T-cell (primary cell): ENCODE measurements at places on chromosomes 7 and 10. TPM values are rescaled to one million over a fixed set of nuclear protein-coding genes. Genes with fewer than 3 reads are reported as not detected.

GRCh38 chr10:110972231-110973134, 53.1 kb downstream of the SHOC2 start:
- no peak overlapping the region for H3K4me3 ChIP-seq
- no peaks in the 10 kb centered on the region for H3K36me3 ChIP-seq
- no peaks in the 10 kb centered on the region for H3K27me3 ChIP-seq
- peaks cover 2% of the 10 kb centered on the region for H3K4me1 ChIP-seq
- H3K27ac ChIP-seq: no peak overlapping the region

DNA sequence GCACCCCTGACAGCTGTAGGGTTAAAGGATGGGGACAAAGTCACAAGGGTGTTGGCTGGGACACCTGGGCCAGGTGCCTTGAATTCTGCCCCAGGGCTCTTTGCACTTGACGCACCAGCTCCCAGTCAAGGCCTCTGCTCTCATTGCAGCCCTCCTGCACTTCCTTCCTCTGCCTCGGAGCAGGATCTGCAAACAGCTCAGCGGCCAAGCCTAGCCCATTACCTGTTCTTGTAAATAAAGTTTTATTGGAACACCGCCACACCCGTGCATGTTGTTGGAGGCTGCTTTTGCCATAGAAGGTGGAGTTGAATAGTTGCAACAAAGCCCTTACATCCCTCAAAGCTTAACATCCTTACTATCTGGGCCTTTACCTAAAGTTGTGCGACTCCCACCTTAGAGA, 483.8 kb upstream of the FOXK1 start:
- no peak for DNase-seq
- no peak overlapping the region for H3K4me3 ChIP-seq
- H3K36me3 ChIP-seq: no peaks in the 10 kb centered on the region
- no peaks in the 10 kb centered on the region for H3K4me1 ChIP-seq
- H3K27me3 ChIP-seq: no peaks in the 10 kb centered on the region

GRCh38 chr10:49338604-49339003, 39.6 kb downstream of the C10orf71 start:
- no peaks in the 10 kb centered on the region for H3K36me3 ChIP-seq
- no peak overlapping the region for H3K4me3 ChIP-seq
- no peaks in the 10 kb centered on the region for H3K27me3 ChIP-seq
- H3K4me1 ChIP-seq: peaks cover 8% of the 10 kb centered on the region
- DNase-seq: no peak
- H3K27ac ChIP-seq: no peak overlapping the region

DNA sequence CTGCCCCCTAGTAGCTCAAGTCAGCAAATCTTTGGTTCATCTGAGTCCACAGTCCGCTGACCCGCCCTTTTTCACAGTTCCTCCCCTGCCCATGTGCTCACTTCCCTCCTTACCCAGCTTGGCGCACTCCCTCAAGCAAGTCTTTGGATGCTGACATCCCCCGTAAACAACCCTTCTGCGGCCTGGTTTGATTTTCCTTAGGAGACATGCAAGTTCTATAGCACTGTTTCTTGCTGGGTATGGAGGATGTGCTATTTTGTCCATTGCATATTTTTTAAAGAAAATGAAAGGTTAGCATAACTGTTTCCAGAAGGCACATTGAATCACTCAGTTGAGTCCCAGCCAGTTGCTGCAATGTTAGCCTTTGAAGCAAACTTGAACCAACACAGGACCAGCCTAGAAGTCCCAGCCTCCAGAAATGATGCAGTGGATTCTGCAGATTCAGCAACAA, 38.2 kb downstream of the HTRA1 start:
- H3K27ac ChIP-seq: no peak overlapping the region
- DNase-seq: no peak
- no peak overlapping the region for H3K4me3 ChIP-seq
- no peaks in the 10 kb centered on the region for H3K36me3 ChIP-seq
- H3K27me3 ChIP-seq: peaks cover 10% of the 10 kb centered on the region
- H3K4me1 ChIP-seq: no peaks in the 10 kb centered on the region

DNA sequence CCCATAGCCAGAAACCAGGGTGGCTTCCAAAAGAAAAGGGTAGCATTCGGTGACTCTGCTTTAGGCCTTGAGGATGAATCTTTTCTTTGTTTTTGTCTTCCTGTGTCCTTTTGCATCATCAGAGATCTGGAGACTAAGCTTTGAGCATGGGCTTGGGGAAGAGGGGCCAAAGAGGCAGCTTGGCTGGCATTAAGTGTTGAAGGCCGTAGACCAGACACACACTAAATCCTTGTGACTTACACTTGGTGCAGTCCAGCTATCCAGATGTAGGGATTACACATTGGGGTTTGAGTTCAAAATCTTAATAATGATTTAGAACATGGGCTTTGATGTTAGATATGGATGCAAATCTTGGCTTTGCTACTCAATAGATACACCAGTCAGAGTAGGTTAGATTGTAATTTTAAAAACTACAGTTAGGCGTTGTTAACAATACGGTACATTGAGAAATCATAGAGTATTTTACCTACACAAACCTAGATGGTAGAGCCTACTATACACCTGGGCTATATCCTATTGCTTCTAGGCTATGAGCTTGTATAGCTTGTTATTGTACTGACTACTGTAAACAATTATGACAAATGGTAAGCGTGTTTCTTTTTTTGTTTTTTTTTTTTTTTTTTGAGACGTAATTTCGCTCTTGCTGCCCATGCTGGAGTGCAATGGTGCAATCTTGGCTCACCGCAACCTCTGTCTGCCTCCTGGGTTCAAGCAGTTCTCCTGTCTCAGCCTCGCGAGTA, 3.5 kb downstream of the SEPTIN7 start:
- DNase-seq: no peak
- H3K27ac ChIP-seq: no peak overlapping the region
- no peaks in the 10 kb centered on the region for H3K36me3 ChIP-seq
- H3K27me3 ChIP-seq: no peaks in the 10 kb centered on the region
- H3K4me1 ChIP-seq: peaks cover 36% of the 10 kb centered on the region

- no peak for DNase-seq
- H3K4me3 ChIP-seq: no peak overlapping the region
- no peaks in the 10 kb centered on the region for H3K27me3 ChIP-seq
- H3K4me1 ChIP-seq: peaks cover 2% of the 10 kb centered on the region
Measured at GRCh38 chr10:8544500-8544899, 490.0 kb downstream of the GATA3 start.

DNA sequence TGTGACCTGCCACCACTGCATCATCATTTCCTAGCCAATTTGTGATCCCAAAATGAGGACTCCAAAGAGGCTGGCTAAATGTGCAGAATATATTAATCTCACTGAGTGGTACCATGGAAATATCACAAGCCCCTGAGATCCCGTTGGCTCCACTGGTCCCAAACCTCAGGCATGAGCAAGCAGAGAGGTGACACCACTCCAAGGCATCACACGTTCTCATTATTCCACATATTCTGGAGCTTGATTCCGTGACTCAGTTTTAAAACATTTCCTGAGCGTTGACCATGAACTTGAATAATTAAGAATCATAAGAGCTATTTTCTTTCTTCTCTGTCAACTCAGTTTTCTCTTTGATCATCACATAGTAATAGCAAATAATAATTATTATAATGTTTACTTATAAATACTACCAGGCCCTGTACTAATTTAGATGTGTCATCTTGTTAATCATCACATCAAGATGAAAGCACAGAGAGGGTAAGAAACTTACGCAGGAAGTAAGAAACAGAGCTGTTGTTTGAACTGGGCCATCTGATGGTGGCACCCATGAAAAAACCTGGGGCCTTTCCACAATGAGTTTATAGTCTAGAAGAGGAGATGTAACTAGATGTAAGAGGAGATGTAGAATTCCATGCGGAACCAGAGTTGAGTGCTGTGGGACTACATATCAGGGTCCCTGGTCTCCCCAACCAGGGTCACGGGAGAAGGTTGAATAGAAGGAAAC, 3.5 kb downstream of the APBB1IP start:
- H3K36me3 ChIP-seq: no peaks in the 10 kb centered on the region
- no peak for DNase-seq
- H3K4me3 ChIP-seq: peak overlapping the region; percentile 36
- peaks cover 34% of the 10 kb centered on the region for H3K4me1 ChIP-seq
- peak overlapping the region; percentile 87 for H3K27ac ChIP-seq

- H3K27me3 ChIP-seq: no peaks in the 10 kb centered on the region
- DNase-seq: no peak
- no peak overlapping the region for H3K4me3 ChIP-seq
- no peaks in the 10 kb centered on the region for H3K36me3 ChIP-seq
Measured at GRCh38 chr7:15033039-15033438, 130.5 kb upstream of the DGKB start.

STEAP4 gene
- total RNA-seq: 0.10 TPM

UBE2D1 gene
- 12.2 TPM for total RNA-seq

DNA sequence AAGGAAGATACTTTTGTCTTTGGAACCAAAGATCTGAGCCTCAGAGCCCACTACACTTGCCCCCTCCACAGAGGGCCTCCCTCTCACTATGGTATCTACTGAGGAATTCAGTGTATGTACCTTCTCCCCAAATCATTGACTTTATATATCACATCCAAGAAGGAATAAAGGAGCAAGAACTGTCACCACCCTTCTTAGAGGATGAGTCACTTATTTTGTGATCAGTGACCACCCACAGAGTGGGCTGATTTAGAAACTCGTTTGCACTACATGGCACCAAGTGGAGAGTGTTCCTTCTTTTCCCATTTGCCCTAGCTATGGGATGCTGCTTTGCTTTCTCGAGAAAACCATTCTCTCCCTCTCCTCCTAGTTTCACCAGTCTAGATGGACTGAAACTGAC, 5.7 kb downstream of the TMEM243 start:
- no peak overlapping the region for H3K4me3 ChIP-seq
- no peaks in the 10 kb centered on the region for H3K27me3 ChIP-seq
- DNase-seq: no peak
- H3K36me3 ChIP-seq: no peaks in the 10 kb centered on the region
- peaks cover 85% of the 10 kb centered on the region for H3K4me1 ChIP-seq

- H3K4me3 ChIP-seq: no peak overlapping the region
- H3K36me3 ChIP-seq: no peaks in the 10 kb centered on the region
- no peak for DNase-seq
- H3K4me1 ChIP-seq: no peaks in the 10 kb centered on the region
- H3K27me3 ChIP-seq: peaks cover 11% of the 10 kb centered on the region
- no peak overlapping the region for H3K27ac ChIP-seq
Measured at GRCh38 chr10:48613016-48613415, 8.1 kb upstream of the ARHGAP22 start.

SPDYE2 gene
- total RNA-seq: 0.77 TPM

DNA sequence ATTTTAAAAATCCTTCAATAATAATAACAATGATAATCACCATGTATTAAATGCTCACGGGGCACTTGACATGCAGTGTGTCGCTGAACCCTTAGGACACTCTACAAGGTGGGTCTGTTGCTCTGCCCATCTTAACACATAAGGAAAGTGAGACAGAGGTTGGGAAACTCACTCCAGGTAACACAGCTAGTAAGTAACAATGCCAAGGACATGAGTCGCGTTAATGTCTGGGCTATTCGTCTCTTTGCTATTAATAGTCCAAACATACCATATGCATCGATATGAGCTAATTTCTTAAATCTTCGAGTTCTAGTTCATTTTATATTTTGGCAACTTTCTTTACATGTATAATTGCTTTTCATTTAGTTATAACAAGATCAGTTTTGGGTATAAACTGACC, 79.5 kb downstream of the BEND7 start:
- no peak for DNase-seq
- H3K27me3 ChIP-seq: peaks cover 6% of the 10 kb centered on the region
- no peak overlapping the region for H3K27ac ChIP-seq
- H3K4me3 ChIP-seq: no peak overlapping the region
- no peaks in the 10 kb centered on the region for H3K4me1 ChIP-seq

DNA sequence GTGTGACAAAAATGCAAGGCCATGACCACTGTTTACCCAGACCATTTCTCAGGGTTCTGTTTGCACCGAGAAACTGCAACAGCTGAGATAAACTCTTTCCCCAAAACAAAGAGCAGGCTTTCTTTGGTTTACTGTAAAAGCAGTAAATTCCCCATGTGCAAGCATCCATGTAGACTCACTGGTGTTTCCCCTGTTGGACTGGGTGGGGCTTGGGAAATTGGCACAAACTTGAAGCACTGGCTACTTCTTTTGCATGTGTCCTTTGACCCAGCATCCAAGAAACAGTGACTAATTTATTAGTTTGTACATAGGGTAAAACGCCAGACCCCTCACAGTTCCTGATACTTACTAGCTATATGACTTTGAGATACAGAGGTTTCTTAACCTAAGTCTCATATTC, 12.3 kb downstream of the IQUB start:
- DNase-seq: no peak
- H3K27ac ChIP-seq: no peak overlapping the region
- no peaks in the 10 kb centered on the region for H3K4me1 ChIP-seq
- no peaks in the 10 kb centered on the region for H3K36me3 ChIP-seq
- H3K4me3 ChIP-seq: no peak overlapping the region

DNA sequence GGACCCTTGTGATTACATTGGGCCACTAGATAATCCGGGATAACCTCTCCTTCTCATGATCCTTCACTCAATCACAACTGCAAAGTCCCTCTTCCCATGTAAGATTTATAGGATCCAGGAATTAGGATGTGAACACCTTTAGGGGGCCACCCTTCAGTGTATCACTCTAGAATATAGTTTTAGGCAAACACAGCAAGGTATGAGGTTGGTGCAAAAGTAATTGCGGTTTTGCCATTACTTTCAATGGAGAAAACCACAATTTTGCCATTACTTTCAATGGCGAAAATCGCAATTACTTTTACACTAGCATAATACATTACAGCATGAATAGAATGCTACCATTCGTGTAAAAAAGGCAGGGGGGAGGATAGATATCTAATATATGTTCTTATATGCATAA, 104.0 kb downstream of the BAMBI start:
- no peaks in the 10 kb centered on the region for H3K4me1 ChIP-seq
- no peak overlapping the region for H3K27ac ChIP-seq
- no peak overlapping the region for H3K4me3 ChIP-seq
- DNase-seq: no peak
- no peaks in the 10 kb centered on the region for H3K27me3 ChIP-seq

GRCh38 chr7:873367-874002, 2.9 kb upstream of the GET4 start:
- peak; percentile 61 for DNase-seq
- H3K36me3 ChIP-seq: peaks cover 5% of the 10 kb centered on the region
- no peak overlapping the region for H3K4me3 ChIP-seq
- no peaks in the 10 kb centered on the region for H3K27me3 ChIP-seq
- peaks cover 28% of the 10 kb centered on the region for H3K4me1 ChIP-seq

SPAM1 gene
- total RNA-seq: not detected

VPS37D gene
- 0.93 TPM for total RNA-seq

DNA sequence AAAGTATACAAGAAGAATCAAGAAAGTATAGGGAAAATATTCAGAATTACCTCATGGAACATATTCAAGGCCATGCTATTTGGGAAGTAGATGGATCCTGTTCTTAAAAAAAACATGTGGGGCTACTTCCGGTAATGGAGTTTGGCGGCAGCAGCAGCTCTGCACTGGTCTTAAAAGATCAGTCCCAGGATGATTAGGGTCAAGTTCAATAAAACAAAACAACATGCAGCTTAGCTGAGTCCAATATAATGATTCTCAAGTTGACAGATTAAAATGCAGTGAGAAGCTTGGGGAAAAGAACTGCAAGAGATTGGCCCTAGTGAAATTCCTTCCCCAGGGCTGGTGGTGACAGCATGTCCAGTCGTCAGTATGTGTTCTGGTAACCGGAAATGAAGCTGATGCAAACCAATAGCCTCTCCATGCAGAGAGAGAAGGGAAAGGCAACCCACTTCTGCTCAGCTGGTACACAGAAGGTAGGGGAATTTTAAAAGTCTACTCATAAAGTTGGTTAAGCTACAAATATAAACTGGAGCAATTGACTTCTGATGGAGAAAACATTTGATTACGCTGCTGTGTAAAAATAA, 305.1 kb upstream of the IMMP2L start:
- H3K4me3 ChIP-seq: no peak overlapping the region
- DNase-seq: no peak
- no peak overlapping the region for H3K27ac ChIP-seq
- no peaks in the 10 kb centered on the region for H3K36me3 ChIP-seq

- H3K27ac ChIP-seq: peak overlapping the region; percentile 90
- DNase-seq: no peak
- H3K4me1 ChIP-seq: peaks cover 22% of the 10 kb centered on the region
- no peaks in the 10 kb centered on the region for H3K36me3 ChIP-seq
- no peaks in the 10 kb centered on the region for H3K27me3 ChIP-seq
Measured at GRCh38 chr10:89301232-89301631, 614 bp upstream of the IFIT2 start.
